Activated CD8-positive, alpha-beta memory T cell treated with anti-CD3 and anti-CD28 coated beads for 36 hours (primary cell): ENCODE measurements at places on chromosomes 11 and 22. TPM values are rescaled to one million over a fixed set of nuclear protein-coding genes. Genes with fewer than 3 reads are reported as not detected.

TBX1 gene
- total RNA-seq: not detected

TREH gene
- not detected for total RNA-seq

MPPED1 gene
- not detected for total RNA-seq

MOB2 gene
- 22.0 TPM for total RNA-seq

OR52A5 gene
- not detected for total RNA-seq

BBOX1 gene
- total RNA-seq: not detected

FGF3 gene
- total RNA-seq: not detected

TRIM51 gene
- total RNA-seq: not detected

RAB3IL1 gene
- not detected for total RNA-seq

SLC36A4 gene
- total RNA-seq: 12.7 TPM

POTEH gene
- not detected for total RNA-seq

OR2AT4 gene
- not detected for total RNA-seq

H19 gene
- total RNA-seq: not detected

SLC22A25 gene
- not detected for total RNA-seq

PAX6 gene
- total RNA-seq: not detected

TUG1 gene
- 44.9 TPM for total RNA-seq

FGF4 gene
- not detected for total RNA-seq

MS4A6E gene
- not detected for total RNA-seq

ME3 gene
- total RNA-seq: 1.8 TPM

C11orf42 gene
- total RNA-seq: not detected

MMP8 gene
- total RNA-seq: not detected

CCDC73 gene
- total RNA-seq: 0.04 TPM

CASP1 gene
- 26.5 TPM for total RNA-seq

NOX4 gene
- not detected for total RNA-seq

CD248 gene
- 5.6 TPM for total RNA-seq

CNIH2 gene
- total RNA-seq: 3.5 TPM

ANO1 gene
- not detected for total RNA-seq

SGSM1 gene
- 0.27 TPM for total RNA-seq

PAFAH1B2 gene
- 85.5 TPM for total RNA-seq

CCDC34 gene
- 25.0 TPM for total RNA-seq

GSTT2B gene
- total RNA-seq: not detected

DDIAS gene
- 30.0 TPM for total RNA-seq

FAM83F gene
- total RNA-seq: 0.42 TPM

PTPRJ gene
- 26.2 TPM for total RNA-seq

ESAM gene
- 0.94 TPM for total RNA-seq

CRYBA4 gene
- not detected for total RNA-seq

ADM gene
- 1.5 TPM for total RNA-seq
